Pericardium fibroblast (primary cell): ENCODE measurements at places on chromosomes 3 and 15. TPM values are rescaled to one million over a fixed set of nuclear protein-coding genes. Genes with fewer than 3 reads are reported as not detected.

SEMA6D gene
- total RNA-seq = 4.1 and 4.8 TPM in 2 replicates

GOLGA8M gene
- total RNA-seq = 0.09 and 1.8 TPM in 2 replicates

ADGRG7 gene
- total RNA-seq = not detected in 2 replicates

IRAK2 gene
- 1.5 and 2.0 TPM in 2 replicates for total RNA-seq

GOLGA8R gene
- 1.2 and 2.0 TPM in 2 replicates for total RNA-seq

COL8A1 gene
- 113 and 215 TPM in 2 replicates for total RNA-seq

PLCH1 gene
- not detected in 2 replicates for total RNA-seq

SEMA3F gene
- total RNA-seq = 26.8 and 43.8 TPM in 2 replicates

SAMD7 gene
- not detected in 2 replicates for total RNA-seq

PRTG gene
- 0.68 and 2.9 TPM in 2 replicates for total RNA-seq

CSPG5 gene
- total RNA-seq = 0.70 TPM in 1 of 2 replicates, not detected in the other

IL16 gene
- total RNA-seq = 6.0 and 6.7 TPM in 2 replicates

SYNM gene
- 3.7 and 9.3 TPM in 2 replicates for total RNA-seq

ABI3BP gene
- total RNA-seq = 6.8 and 15.2 TPM in 2 replicates

ITIH3 gene
- total RNA-seq = 0.51 and 10.7 TPM in 2 replicates

CLDN18 gene
- total RNA-seq = not detected in 2 replicates

SAMMSON gene
- not detected in 2 replicates for total RNA-seq

TRH gene
- 0.85 TPM in 1 of 2 replicates, not detected in the other for total RNA-seq

CHDH gene
- under 0.01 and 0.17 TPM in 2 replicates for total RNA-seq

UQCC5 gene
- 35.5 and 81.3 TPM in 2 replicates for total RNA-seq

PEX11A gene
- 3.6 and 5.1 TPM in 2 replicates for total RNA-seq

PAQR9 gene
- total RNA-seq = not detected in 2 replicates

SUSD5 gene
- 4.0 and 4.8 TPM in 2 replicates for total RNA-seq

ST3GAL6 gene
- 3.7 and 4.0 TPM in 2 replicates for total RNA-seq

FSIP1 gene
- 1.7 TPM in 1 of 2 replicates, not detected in the other for total RNA-seq

CCDC33 gene
- total RNA-seq = 1.3 TPM in 1 of 2 replicates, not detected in the other

PPM1L gene
- total RNA-seq = 0.93 and 1.4 TPM in 2 replicates

ZIC1 gene
- total RNA-seq = 0.43 TPM in 1 of 2 replicates, not detected in the other

CAV3 gene
- total RNA-seq = 1.4 TPM in 1 of 2 replicates, not detected in the other

GOLGA6B gene
- total RNA-seq = not detected in 2 replicates
